Activated T-helper 1 cell treated with anti-CD3 and anti-CD28 coated beads, Interleukin-2, amount 50 U/mL, for 16 hours (primary cell): ENCODE measurements at places on chromosomes 5 and 9.

- DNase-seq: no peak
Measured at GRCh38 chr9:135504262-135505243, 4.1 kb downstream of the MRPS2 start.

- DNase-seq: no peak
Measured at GRCh38 chr9:88076286-88077070, 61.8 kb downstream of the SPATA31C2 start.

GRCh38 chr5:76790632-76791290 is 28.1 kb upstream of the F2RL1 start:
- no peak for DNase-seq

DNA sequence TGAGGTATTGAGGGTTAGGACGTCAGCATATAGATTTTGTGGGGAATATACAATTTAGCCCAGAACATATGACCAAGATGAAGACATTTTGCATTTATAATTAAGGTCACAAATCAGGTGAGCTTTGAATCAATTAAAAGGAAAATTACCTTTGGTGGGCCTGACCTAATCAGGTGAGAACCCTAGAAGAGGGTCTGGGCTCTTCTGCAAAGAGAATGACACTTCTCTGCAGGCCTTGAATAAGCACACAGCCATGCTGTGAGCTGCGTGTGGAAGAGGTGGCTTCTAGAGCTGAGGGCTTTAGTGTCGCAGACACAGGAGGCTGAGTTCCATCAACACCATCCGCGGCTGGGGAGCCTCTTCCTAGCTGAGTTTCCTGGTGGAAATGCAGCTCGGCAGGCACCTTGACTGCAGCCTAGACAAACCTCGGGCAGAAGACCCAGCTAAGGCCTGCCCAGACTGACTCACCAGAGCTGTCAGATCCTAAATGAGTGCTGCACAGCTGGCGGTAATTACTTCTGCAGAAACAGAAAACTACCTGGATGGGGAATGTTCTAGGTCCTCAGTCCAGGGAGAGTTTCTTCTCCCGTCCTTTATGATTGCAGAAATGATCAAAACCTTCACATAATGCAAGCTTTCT is 287.5 kb upstream of the IRX1 start:
- DNase-seq: no peak

DNA sequence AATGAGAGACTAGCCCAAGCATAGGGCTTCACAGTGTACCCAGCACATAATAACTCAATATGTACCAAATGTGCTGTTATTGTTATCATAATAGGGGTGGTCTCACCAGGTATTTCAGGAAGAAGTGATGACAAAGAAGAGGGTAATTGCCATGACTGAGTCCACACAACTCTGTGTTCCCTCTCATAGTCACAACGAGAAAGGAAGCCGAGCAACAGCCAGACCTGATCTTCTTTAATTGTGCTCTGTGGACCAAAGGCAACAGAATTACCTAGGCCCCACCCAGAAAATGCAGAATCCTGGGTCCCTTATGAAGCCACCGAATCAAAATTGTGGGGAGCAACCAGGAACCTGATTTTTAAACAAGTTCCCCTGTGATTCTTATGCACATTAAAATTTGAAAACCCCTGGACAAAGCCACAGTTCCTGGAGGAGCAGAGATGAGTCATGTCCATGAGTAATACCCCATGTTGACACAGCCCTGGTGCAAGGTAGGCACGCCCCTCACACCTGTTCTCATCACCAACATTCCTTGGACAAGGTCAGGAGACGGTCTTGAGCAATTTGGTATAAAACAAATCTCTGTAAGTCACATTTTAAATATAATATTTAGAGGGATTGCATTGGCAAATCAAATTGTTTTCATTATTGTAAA is 5.2 kb downstream of the FGF1 start:
- DNase-seq: no peak

DNA sequence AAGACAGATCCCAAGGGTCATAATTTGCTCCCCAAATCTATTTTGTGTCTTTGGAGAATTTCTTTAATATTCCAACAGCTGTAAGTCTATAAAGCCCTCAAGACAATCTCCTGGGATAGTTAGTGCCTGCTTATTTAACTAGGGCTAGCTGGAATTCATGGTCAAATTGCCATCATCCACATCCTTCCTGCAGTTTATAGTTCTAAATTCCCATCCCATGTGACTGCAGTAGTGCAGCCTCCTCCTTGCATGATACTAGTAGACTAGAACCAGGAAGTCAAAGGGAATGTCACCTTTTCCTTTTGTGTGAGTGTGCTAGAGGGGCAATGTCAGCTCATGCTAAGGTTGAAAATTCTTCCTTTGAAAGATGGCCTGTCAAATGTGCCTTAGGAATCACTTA is 214.8 kb upstream of the PIK3R1 start:
- no peak for DNase-seq

DNA sequence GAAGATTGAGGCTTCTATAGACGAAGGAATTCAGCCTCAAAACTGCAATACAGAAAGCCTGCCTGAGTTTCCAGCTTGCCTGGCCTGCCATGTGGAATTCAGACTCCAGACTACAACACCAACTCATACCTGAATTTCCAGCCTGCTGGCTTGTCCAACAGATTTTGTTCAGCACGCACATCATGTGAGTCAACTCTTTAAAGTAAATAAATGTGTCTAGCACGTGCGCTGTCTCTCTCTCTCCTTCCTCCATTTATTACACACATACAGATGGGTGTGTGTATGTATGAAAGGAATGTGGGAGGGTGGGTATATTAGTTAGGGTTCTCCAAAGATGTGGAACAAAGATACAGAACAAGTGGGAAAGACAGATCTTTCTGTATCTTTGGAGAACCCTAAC is 82.4 kb upstream of the TAS2R1 start:
- DNase-seq: no peak
